ENCODE measurements at places on chromosomes 16 and 17. TPM values are rescaled to one million over a fixed set of nuclear protein-coding genes. Genes with fewer than 3 reads are reported as not detected.

Gene ARL17A
- total RNA-seq: 7.2 TPM

Gene MARCHF10
- total RNA-seq: not detected

Gene SLC9A5
- total RNA-seq: 0.32 TPM

Gene CRISPLD2
- total RNA-seq: 0.65 TPM

Gene ABCA5
- total RNA-seq: 13.6 TPM

Gene ALOX15
- total RNA-seq: not detected

Gene OTOP3
- total RNA-seq: not detected

Gene KAT8
- total RNA-seq: 36.9 TPM

Gene LRRC75A
- total RNA-seq: 4.5 TPM

Gene HASPIN
- total RNA-seq: 7.4 TPM

Gene TMEM88
- total RNA-seq: 132 TPM

Gene HOXB8
- 4.9 TPM for total RNA-seq

Gene SMTNL2
- total RNA-seq: not detected

Gene MARF1
- total RNA-seq: 24.0 TPM

Gene RHBDF1
- total RNA-seq: 43.6 TPM

Gene PIEZO1
- total RNA-seq: 280 TPM

Gene RASD1
- total RNA-seq: 10.0 TPM

Gene TELO2
- 15.2 TPM for total RNA-seq

Gene LGALS9
- 19.4 TPM for total RNA-seq

Gene MAP2K4
- 27.3 TPM for total RNA-seq

Gene CA7
- total RNA-seq: not detected

Gene LPO
- not detected for total RNA-seq
